ENCODE measurements at places on chromosomes 1 and 21. TPM values are rescaled to one million over a fixed set of nuclear protein-coding genes. Genes with fewer than 3 reads are reported as not detected.

S100A2 gene
- 3.0 TPM for total RNA-seq

GRCh38 chr1:163271535-163271934 lies 50.2 kb upstream of the NUF2 start:
- no peak overlapping the region for H3K27ac ChIP-seq
- no peaks in the 10 kb centered on the region for H3K36me3 ChIP-seq
- H3K4me1 ChIP-seq, result no peaks in the 10 kb centered on the region

- H3K27ac ChIP-seq, result no peak overlapping the region
- no peaks in the 10 kb centered on the region for H3K4me1 ChIP-seq
- H3K4me3 ChIP-seq, result no peak overlapping the region
- DNase-seq, result no peak
- peaks cover 2% of the 10 kb centered on the region for H3K27me3 ChIP-seq
- no peaks in the 10 kb centered on the region for H3K36me3 ChIP-seq
These were observed 50.9 kb upstream of the NR5A2 start for GRCh38 chr1:199976496-199977144.

DNA sequence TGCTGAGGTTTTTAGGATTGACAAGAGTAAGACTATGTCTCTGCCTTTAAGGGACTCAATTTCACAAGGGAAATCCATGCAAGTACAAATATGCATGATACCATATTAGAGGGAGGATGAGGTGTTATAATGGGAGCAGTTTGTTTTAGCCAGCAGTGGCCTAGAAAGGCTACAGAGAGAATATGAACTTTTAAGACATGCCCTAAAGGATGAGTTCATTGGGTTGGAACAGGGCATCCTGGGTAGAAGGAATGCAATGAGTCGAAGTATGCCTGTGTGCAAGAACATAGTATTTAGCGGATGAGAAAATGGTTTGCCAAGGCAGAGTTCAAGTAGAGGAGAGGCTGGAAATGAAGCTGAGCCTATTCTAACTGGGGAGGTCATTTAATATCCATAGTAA lies 32.6 kb upstream of the LEPR start:
- no peak for DNase-seq
- no peak overlapping the region for H3K27ac ChIP-seq
- no peaks in the 10 kb centered on the region for H3K4me1 ChIP-seq

GRCh38 chr21:44294391-44295162 lies 5.3 kb upstream of the PFKL start:
- DNase-seq, result no peak
- no peak overlapping the region for H3K27ac ChIP-seq
- peaks cover 3% of the 10 kb centered on the region for H3K4me1 ChIP-seq
- H3K27me3 ChIP-seq, result no peaks in the 10 kb centered on the region
- no peaks in the 10 kb centered on the region for H3K36me3 ChIP-seq
- no peak overlapping the region for H3K4me3 ChIP-seq
